ENCODE measurements at places on chromosomes 1 and 21.

DNA sequence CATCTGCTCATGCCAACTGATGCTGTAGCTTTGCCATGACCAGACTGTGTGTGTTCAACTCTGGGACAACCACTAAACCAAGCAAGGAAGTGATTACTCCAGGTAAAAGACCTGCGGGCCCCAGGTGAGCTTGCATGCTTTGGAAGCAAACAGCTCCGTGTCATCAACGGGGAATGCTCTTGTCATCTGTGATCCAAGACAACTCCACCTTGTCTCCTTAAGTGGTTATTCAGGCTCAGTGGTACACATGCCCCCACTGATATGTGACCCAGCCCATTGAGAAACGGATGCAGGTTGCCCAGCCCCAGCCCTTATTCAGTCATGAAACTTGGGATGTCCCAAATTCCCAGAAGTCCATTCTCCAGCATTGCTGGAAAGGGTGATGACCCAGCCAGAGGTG is 89.0 kb downstream of the TIAM1 start:
- no peak for DNase-seq

DNA sequence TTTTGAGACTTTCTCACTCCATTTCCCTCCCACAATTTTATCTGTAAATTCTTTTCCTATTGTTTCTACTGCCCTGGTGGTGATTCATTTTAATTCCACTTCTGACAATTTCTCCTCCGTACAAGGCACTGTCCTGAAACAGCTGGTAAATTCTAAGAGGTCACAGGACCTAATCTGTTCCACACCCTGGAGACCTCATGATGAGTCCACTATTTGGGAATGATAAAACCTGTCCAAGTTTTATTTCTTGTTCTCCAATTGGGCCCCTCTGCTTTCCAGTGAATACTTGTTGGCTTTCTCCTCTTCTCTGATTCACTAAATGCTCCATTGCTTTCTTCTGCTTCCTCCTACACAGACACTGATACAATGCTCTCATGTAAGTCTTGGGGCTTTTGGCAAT is 343.1 kb upstream of the DUSP10 start:
- peak; percentile 47 for DNase-seq

GRCh38 chr1:43573066-43573800 is 42.5 kb downstream of the PTPRF start:
- DNase-seq = no peak

DNA sequence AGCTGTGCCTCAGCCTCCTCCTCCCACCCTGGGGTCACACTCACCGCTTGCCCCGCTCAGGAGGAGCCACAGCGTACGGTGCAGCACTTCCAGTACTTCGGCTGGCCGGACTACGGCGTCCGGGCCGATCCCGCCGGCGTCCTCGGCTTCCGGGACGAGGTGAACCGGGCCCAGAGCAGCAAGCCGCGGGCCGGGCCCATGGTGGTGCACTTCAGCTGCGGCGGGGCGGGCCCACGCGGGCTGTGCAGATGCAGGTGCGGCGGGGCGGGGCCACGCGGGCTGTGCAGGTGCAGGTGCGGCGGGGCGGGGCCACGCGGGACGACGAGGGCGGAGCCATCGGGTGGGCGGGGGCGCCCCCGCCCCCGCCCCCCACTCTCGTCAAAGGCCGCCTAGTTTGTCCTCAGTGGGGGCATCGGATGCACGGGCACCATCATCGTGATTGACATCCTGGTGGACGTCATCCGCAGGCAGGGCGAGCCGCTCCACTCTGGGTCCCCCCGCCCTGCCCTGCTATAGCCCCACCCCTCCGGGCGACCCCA is 5.5 kb downstream of the RNF223 start:
- no peak for DNase-seq

GRCh38 chr1:77948841-77949424 is 29.9 kb downstream of the FUBP1 start:
- DNase-seq = peak; percentile 14
